D721Med (cell line): ENCODE measurements at places on chromosomes 12 and 14.

DNA sequence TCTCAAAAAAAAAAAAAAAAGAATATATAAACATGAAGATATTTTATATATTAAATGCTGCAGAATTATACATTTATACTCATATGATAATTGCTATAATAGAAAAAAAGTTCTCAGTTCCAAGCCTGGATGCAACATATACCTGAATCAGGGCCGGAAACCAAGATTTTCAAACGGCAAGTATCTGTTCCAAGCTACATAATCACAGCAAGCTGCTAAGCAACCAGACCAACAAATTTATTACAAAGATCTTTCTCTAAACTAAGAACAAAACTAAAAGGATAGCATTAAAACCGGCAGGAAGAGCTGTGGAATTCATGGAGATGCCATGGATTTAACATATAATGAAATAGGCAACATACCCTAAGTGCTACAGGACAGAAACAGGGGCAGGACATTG is 7.1 kb downstream of the RACGAP1 start:
- DNase-seq: no peak

DNA sequence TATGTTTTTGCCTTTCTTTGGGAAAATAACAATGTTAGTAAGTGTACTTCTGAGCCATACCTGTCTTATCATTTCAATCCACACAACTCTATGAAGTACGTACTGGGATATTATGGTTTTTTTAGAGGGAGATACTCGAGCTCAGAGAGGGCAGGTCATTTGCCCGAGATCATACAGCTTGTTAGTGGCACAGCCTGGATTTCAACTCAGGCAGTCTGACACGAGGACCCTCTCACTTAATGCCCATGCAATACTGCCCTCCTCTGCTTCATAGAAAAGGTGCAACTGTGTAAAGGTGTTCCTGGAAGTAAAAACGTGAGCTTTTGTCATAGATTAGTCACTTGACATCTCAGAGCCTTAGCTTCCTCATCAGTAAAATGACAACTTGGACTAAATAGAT is 128.0 kb downstream of the NDUFA12 start:
- no peak for DNase-seq

DNA sequence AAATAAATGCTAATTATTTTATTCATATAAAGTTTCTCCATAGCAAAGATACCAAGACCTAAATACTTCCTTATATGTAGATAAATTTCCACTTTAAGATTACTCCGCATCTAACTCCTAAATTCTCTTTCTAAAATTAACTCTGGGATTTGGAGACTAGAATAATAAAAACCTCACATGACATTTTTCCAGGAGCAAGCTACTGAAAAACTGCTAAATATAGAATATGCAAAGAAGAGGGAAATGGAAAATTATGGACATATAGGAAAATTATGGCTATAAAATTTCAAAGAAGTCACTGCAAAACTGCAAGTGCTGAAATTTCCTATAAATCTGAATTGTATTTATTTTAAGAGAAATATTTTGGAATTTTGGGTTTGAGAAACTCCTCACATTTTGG is 186.2 kb downstream of the DUSP6 start:
- no peak for DNase-seq

GRCh38 chr12:108801736-108802100 is 55.7 kb downstream of the SSH1 start:
- DNase-seq: no peak

DNA sequence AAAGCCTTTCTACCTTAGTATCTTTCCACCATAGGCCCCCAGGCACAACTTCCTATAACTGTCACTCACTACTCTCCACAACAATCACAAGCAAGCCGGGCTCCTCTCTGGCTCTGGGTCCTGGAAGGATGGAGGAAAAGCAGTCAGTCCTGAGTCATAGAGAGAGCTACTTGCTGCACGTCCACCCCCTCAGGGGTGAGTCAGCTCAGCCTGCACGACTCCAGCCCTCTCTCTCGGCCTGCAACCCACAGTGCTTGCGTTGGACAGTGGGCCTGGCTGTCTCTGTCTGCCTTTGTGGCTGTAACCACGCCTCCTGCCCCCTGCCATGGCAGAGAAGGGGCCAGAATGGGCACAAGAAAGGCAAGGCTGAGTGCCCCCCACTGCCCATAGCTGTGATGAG is 154.1 kb upstream of the FKBP4 start:
- no peak for DNase-seq

GRCh38 chr12:4813741-4814140 is 93.5 kb downstream of the GALNT8 start:
- no peak for DNase-seq

GRCh38 chr14:90560558-90560957 is 163.7 kb downstream of the CALM1 start:
- DNase-seq: no peak

- no peak for DNase-seq
Observed at GRCh38 chr12:113418213-113418879, 3.8 kb upstream of the SDSL start.

GRCh38 chr14:31106768-31107167 is 80.6 kb upstream of the STRN3 start:
- DNase-seq: no peak

- DNase-seq: no peak
Observed at GRCh38 chr14:94128216-94128839, 1.1 kb downstream of the IFI27L2 start.

GRCh38 chr14:101108579-101109346 is 205.2 kb upstream of the RTL1 start:
- DNase-seq: no peak

DNA sequence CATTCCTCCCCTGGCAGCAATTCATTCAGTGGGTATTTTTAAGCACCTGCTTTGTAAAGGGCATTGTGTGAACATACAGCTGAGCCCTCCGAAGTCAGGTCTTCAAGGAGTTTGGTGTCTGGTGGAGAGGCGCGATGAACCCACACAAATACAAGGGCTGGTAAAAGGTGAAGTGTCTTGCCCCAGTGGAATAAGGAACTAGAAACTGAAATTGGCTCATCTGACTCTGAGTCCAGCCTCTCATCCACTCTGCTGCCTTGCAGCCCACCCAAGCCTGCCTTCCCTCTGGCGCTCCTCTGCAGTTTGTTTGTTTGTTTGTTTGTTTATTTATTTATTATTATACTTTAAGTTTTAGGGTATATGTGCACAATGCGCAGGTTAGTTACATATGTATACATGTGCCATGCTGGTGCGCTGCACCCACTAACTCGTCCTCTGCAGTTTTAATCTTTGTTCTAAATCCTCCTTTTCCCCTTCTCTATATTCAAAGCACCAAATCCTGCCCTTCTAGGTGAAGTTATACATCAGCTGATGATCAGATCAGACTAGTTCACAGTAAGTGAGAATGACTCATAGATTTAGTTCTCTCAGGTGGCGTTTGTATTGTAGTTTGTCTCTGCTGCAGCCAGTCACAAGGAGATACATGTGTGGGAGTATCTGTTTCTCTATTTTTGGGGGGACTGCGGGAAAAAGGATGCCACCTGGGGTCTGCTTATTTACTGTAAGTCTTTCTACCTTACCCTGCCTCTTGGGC is 394.5 kb downstream of the APAF1 start:
- DNase-seq: no peak

DNA sequence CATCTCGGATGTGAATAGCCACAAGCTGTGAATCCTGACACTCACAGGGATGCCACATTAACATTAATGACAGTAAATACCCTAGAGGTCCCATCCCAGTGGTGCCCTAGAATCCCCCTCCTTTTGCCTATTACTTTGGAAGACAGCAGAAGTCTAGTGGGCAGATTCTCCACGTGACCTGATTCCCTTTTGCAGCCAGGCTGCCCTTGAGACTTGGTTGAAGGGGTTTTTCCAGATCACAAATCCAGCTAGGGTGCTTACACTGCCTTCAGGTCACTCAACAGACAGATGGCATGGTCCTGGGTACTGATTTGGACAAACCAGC is 8.7 kb downstream of the HDAC7 start:
- DNase-seq: no peak

- no peak for DNase-seq
Observed at GRCh38 chr14:68495101-68496039, 297.5 kb downstream of the ZFP36L1 start.

- no peak for DNase-seq
Observed at GRCh38 chr12:69071091-69071370, 138.1 kb upstream of the CPM start.
